ENCODE measurements at places on chromosomes 3 and 15. TPM values are rescaled to one million over a fixed set of nuclear protein-coding genes. Genes with fewer than 3 reads are reported as not detected.

Gene TRPM1
- not detected for total RNA-seq

DNA sequence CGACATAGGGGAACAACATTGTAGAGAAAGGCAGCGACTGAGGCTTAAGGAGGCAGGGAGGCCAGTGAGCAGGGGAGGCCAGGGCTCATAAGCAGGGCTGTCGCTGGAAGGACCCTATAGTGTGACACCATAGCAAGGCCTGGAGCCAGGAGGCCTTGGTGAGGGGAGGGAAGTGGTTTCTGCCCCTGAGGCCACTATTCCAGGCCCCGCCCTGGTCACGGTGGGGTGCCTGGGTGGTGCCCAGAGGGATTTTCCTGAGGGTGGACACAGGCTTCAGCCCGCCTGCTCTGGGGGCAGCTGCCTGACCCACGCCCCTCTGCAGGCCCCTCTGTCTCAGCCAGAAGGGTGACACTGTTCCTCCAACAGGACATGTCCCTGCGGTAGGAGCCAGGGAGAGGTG is 147.8 kb upstream of the IQSEC1 start:
- DNase-seq: no peak

DNA sequence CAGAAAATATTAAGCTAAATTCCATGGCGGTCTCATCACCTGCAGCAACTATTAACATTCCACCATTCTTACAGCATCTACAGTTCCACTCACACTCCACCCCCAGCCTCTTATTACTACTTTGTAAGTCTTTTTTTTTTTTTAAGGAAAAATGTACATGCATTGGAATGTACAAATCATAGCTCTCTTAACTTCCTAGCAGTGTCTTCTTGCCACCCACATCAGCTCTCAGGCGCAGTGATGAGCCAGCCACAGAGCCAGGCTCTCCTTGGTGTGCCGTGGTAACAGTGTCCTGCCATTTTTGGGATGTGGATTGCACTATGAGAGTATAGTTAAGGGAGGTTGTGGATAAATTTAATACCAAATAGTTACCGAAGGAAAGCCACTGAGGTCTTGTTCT is 17.8 kb downstream of the ABHD17C start:
- no peak for DNase-seq

- DNase-seq: no peak
Measured at GRCh38 chr3:56125358-56126005, 342.8 kb downstream of the ERC2 start.

- DNase-seq: no peak
Measured at GRCh38 chr3:40078590-40078989, 230.9 kb upstream of the EIF1B start.

Gene FBXW12
- 0.37 TPM for total RNA-seq

- DNase-seq: no peak
Measured at GRCh38 chr15:76140074-76140464, 80.3 kb downstream of the TMEM266 start.

DNA sequence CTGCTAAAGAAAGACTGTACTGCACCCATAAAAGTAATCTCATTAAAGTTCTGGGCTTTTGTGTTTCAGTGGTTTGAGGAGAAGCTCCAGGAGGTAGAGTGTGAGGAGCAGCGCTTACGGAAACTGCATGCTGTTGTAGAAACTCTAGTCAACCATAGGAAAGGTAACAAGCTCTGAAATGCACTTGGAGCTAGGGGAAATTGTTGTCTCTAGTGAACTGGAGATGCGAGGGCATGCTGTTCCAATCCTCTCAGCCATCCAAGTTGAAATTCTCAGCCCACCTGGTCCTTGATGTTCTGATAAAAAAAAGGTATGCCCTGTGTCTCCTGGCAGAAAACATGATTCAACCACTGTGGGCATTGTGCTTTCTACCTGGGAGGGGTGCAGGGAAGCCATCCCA is 21.4 kb upstream of the SNX22 start:
- DNase-seq: no peak

GRCh38 chr15:93185796-93186195 is 96.8 kb upstream of the RGMA start:
- DNase-seq: no peak

Gene GOLGA8S
- 0.09 TPM for total RNA-seq

GRCh38 chr15:69628256-69629093 is 175.9 kb downstream of the RPLP1 start:
- no peak for DNase-seq

Gene WDR48
- 38.4 TPM for total RNA-seq

Gene TAGLN3
- not detected for total RNA-seq

GRCh38 chr15:66862940-66863335 is 160.9 kb downstream of the SMAD6 start:
- DNase-seq: peak; percentile 83

- peak; percentile 44 for DNase-seq
Measured at GRCh38 chr3:33915796-33916546, 117.5 kb downstream of the PDCD6IP start.

Gene LRRC34
- total RNA-seq: 3.3 TPM

GRCh38 chr3:19147905-19148767 is at the start of gene KCNH8:
Gene KCNH8 (plus strand): TSS chr3:19148510. CDS start chr3:19148720, 210 bp downstream.
- peak; percentile 4 for DNase-seq

- no peak for DNase-seq
Measured at GRCh38 chr3:122940628-122941086, 86.9 kb downstream of the SEMA5B start.

Gene SERINC4
- total RNA-seq: 1.9 TPM

DNA sequence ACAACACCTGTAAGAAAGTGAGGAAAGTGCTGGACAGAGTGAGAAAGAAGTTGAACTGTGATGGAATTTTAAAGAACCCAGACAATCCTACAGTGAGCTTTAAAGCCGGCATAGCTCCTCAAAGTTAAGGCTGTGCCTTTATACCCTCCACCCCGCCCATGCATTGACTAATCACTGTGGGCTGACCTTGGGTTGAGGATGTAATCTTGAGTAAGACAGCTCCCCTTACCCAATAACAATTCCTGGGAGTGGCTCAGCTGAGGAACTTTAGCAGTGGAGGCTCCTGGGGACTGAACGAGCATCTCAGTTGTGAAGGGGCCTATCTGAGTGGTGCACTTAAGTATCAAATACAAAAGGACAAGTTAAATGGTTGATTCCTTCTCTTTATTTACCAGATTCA is 35.7 kb upstream of the ZNF770 start:
- DNase-seq: no peak
